IMR-90 (cell line): ENCODE measurements at places on chromosomes 7 and 10.

- DNase-seq = peak; percentile 21
Observed at GRCh38 chr7:133730360-133730759, 396.8 kb upstream of the LRGUK start.

GRCh38 chr7:14698239-14698638, 204.3 kb downstream of the DGKB start:
- DNase-seq = no peak

- no peak for DNase-seq
Observed at GRCh38 chr7:75971961-75972763, 22.2 kb downstream of the TMEM120A start.

- DNase-seq = peak; percentile 25
Observed at GRCh38 chr7:139192014-139192706, 38.9 kb upstream of the UBN2 start.

DNA sequence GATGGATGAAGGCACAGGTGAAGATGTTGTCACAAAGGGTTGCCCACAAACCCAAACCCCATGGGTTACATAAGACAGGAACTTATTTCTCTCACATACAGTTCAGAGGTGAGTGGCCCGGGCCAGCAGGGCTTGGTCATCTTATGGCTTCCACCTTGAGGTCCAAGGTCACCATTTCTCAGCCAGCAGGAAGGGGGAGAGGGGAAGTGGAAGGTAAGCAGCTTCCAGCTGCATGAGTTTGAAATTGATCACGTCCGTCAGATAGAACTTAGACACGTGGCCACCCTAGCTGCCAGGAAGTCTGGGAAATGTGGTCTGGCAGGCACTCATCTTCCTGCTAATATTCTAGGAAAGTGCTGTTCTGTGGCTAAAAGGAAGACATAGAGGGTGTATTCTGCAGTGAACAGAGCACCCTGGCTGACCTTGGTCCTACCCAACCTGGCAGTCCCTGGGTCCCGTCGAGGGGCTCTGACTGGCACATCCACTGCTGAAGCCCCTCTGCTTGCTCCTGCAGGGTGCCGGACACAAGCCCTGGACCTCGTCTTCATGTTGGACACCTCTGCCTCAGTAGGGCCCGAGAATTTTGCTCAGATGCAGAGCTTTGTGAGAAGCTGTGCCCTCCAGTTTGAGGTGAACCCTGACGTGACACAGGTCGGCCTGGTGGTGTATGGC, 49.5 kb downstream of the VWA2 start:
- no peak for DNase-seq
